Activated T-helper 17 cell treated with anti-CD3 and anti-CD28 coated beads, Interleukin-2, amount 50 U/mL, for 72 hours (primary cell): ENCODE measurements at places on chromosomes 11 and 22. TPM values are rescaled to one million over a fixed set of nuclear protein-coding genes. Genes with fewer than 3 reads are reported as not detected.
A peak's percentile ranks its signal among the peaks of the same experiment; 100 is the strongest.

- ATAC-seq, result peak; percentile 39
Observed at GRCh38 chr22:18057568-18058209, 20.1 kb upstream of the PEX26 start.

The NXPE2 gene
- not detected for total RNA-seq

The KRTAP5-8 gene
- not detected for total RNA-seq

DNA sequence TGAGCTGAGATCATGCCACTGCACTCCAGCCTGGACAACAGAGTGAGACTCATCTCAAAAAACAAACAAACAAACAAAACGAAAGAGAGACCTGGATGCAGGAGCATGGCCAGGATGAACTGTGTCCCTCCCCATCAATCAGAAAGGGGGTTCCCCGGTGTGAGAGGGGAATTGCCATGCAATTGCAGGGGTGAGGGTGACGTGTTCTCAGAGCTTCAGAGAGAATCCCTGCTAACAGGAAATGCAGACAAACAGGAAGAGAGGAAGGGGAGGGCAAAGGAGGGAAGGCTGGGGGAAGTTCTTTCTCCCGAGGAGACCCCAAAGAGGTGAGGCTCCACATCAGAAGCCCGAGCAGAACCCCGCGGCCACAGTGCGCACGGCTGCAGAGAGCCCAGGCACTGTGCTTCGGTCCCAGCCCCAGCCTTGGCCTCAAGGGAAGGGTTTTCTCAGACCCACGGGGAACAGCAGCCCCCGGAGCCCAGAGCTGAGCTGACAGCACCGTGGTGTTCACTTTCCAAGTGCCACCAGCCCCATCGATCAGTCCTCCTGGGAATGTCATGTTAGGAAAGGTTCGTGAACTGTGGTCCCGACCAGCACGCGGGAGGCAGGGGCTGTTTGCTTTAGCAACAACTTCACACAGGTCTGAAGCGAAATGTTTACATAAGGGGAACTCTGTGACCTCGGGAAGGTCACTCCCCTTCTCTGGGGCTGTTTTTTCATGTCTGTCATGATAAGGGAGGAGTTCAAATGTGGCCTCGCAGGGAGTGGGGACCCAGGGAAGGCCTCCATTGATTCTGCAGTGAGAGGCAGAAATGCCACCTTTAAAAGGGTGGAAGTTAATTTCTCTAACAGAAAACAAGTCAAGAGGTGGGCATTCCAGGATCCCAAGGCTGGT is 108.0 kb upstream of the ANO1 start:
- ATAC-seq, result peak; percentile 50

- no peak for ATAC-seq
Observed at GRCh38 chr11:69931994-69932910, 113.0 kb upstream of the FGF3 start.

The BATF2 gene
- total RNA-seq, result 0.28 TPM

The SULT4A1 gene
- 0.11 TPM for total RNA-seq

GRCh38 chr11:126578426-126578825 is 222.9 kb downstream of the ST3GAL4 start:
- no peak for ATAC-seq

- ATAC-seq, result no peak
Observed at GRCh38 chr11:126824035-126824607, 176.4 kb downstream of the KIRREL3 start.

The MCAM gene
- total RNA-seq, result 8.2 TPM

The LMNTD2 gene
- total RNA-seq, result 2.7 TPM

DNA sequence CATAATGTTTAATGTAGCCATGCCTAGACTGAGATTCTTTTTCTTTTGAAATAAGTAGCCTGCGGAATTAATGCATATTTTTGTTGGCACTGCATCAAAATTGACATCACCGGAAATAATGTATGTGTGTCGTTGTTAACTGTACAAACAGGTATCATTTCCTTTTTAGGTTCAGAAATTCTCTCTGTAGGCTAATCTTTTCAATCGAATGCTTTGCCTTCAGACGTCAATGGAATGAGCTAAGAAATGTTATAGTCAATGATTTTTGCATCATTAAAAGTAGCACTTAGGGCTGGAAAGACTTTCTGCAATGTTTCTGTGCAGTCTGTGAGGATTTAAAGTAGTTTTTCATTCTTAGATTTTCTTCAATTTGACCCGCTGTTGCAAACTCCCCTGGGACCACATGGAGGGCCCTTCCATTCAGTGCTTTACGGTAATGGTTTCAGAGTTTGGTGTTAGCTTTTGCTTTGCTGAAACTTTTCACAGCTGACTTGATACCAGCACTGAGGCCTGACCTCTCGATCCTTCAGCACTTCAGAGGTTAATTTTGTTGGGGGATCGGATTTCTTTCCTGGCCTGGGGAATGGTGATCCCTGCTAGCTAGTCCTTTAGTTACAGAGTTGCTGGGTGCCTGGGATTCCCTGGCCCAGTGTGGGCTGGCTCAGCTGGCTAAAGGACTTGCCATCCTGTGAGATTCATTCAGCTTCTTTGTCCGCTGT is 137.8 kb downstream of the DBX1 start:
- no peak for ATAC-seq

GRCh38 chr11:112837162-112837826 is 123.9 kb upstream of the NCAM1 start:
- no peak for ATAC-seq

The RBX1 gene
- total RNA-seq, result 70.8 TPM

The HDAC10 gene
- total RNA-seq, result 66.4 TPM
